Thymus (tissue), 14 donors: ENCODE measurements at places on chromosomes 1 and 21.

- H3K4me3 ChIP-seq = peak overlapping the region; percentile 66
- H3K27ac ChIP-seq = no peak overlapping the region
- H3K36me3 ChIP-seq = no peaks in the 10 kb centered on the region
- H3K4me1 ChIP-seq = peaks cover 9% of the 10 kb centered on the region
Observed at GRCh38 chr1:35707601-35708440, 10.9 kb downstream of the C1orf216 start.

- DNase-seq = no peak
- peaks cover 12% of the 10 kb centered on the region for H3K4me1 ChIP-seq
- no peaks in the 10 kb centered on the region for H3K36me3 ChIP-seq
- H3K27ac ChIP-seq = peak overlapping the region; percentile 92
- no peaks in the 10 kb centered on the region for H3K27me3 ChIP-seq
- peak overlapping the region; percentile 96 for H3K4me3 ChIP-seq
Observed at GRCh38 chr1:174158767-174159251, 511 bp upstream of the RABGAP1L start.

DNA sequence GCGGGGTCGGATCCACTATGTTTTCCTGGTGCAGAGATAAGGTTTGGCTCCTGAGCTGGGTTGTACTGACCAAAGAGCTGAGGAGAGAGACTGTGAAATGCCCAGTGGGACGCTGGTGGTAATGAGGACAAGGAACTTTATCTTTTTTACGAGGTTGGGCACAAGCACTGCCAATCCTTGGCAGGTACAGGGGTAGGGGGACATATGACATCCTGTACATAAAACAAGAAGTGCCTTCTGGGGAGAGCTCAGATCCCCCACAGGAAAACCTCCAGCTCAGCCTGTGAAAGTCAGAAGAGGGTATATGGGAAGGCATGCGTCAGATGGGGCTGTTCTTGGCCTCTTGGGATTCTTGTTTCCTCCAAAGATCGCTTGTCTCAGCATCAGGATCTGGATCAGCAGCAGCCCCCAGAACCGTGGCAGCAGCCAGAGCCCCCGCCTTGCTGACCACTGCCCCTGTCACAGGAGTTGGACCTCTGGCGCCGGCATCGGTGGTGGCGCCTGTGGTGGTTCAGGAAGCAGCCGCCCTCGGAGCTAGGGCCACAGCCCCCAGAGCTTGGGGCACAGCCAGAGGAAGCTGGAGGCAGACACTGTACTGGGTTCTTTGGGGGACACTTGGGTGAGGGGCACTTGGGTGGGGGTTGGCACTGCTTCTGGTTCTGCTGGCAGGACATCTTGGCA is 905 bp downstream of the LCE3E start:
- no peaks in the 10 kb centered on the region for H3K4me1 ChIP-seq
- DNase-seq = no peak
- no peaks in the 10 kb centered on the region for H3K27me3 ChIP-seq
- H3K4me3 ChIP-seq = no peak overlapping the region
- H3K36me3 ChIP-seq = no peaks in the 10 kb centered on the region
- H3K27ac ChIP-seq = no peak overlapping the region

DNA sequence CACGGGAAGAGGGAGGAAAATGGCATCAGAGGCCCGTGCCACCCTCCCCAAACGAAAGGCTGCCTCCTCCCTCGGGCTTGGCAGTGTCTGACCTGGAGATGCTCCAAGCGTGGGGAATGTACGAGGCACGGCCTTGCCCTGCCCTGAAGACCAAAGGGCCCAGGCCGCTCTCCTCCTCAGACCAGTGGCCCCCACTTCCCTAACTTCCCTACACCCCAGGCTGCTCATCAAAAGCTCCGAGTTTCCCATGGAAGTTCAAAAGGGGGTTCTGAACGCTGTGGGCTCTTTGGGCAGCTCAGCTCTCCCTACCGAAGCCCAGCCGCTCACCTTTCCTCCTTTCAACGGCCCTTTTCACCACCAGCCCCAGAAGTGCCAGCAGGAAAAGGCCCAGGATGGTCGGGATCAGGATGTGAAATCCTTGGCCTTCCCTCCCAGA is 11.8 kb downstream of the FCMR start:
- H3K36me3 ChIP-seq = peaks cover 26% of the 10 kb centered on the region
- DNase-seq = no peak

DNA sequence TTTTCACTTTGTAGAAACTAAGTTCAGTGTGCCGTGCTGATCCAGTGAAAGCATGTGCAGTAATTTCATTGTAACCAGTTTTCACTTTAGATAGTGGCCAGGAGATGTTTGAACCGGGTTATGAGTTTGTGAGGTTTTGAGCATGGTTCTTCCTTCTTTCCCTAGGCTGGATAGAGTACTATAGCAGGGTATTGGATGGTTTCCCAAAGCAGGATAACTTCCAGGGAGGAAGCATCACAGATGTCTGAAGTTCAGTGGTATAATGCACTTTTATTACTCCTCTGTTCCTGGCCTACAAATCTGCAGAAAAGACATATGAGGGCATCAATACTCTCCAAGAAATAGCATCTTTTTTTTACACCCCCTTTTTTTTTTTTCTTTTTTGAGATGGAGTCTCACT is 823.1 kb downstream of the USP25 start:
- H3K4me3 ChIP-seq = no peak overlapping the region
- H3K4me1 ChIP-seq = no peaks in the 10 kb centered on the region
- H3K27me3 ChIP-seq = no peaks in the 10 kb centered on the region
- no peak for DNase-seq
- no peak overlapping the region for H3K27ac ChIP-seq

DNA sequence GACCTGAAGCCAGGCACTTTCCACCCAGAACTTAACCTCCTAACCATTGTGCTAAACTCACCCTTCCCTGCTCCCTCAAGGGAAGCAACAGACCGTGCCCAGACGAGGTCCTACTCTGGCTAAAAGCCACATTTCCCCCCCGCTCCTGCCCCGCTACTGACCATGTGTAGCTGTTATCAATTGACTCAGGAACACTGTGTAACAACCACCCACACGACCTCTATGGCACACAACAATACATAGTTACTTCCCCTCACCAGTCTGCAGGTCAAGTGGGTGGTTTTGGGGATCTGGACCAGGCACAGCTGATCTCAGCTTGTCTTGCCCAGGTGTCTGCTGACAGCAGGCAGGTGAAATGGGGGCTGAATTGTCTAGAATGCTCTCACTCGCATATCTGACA is 40.1 kb downstream of the CAMK2N1 start:
- H3K4me3 ChIP-seq = no peak overlapping the region
- H3K4me1 ChIP-seq = no peaks in the 10 kb centered on the region
- DNase-seq = no peak
- peaks cover 3% of the 10 kb centered on the region for H3K27me3 ChIP-seq
- no peaks in the 10 kb centered on the region for H3K36me3 ChIP-seq
- H3K27ac ChIP-seq = no peak overlapping the region

GRCh38 chr1:38576241-38576640 is 283.3 kb downstream of the RRAGC start:
- H3K27me3 ChIP-seq = peaks cover 45% of the 10 kb centered on the region
- H3K4me3 ChIP-seq = no peak overlapping the region
- H3K36me3 ChIP-seq = no peaks in the 10 kb centered on the region
- no peak overlapping the region for H3K27ac ChIP-seq
- peaks cover 4% of the 10 kb centered on the region for H3K4me1 ChIP-seq

DNA sequence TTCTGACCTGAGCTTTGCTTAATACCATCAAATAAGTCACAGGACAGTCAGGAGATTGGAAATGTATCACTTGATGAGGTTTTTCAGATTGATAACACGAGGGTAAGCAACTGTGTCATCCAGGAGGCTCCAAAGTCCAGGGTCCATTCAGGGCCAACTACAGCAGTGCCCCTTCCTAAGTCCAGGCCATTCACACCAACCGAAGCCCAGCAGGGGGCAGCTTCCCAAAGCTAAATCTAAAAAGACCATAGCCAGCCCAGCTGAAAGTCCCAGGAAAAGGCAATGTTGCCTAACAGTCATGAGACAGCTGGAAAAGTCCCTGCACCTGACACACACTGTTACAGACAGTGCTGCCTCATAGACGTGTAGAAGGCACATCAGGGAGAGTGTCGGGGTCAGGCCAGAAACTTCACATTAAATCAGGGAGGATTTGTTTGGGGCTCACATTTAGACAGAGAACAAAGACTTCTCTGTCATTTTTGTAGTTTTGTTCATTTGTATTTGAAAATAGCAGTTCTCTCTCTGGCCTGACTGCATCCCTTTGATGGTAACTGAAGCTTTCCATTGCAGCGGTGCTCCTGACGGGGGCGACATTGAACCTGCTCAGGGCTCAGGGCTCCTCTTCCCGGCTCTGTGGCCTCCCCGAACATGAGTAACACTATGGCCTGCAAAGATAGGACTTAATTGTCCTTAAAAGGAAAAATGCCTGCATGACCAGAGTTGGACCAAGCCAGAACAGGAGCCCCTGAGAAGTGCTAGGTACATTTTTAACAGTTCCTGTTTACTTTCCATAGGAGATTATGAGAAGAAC is 200.4 kb downstream of the NRIP1 start:
- H3K4me1 ChIP-seq = peaks cover 6% of the 10 kb centered on the region
- H3K27ac ChIP-seq = no peak overlapping the region
- no peaks in the 10 kb centered on the region for H3K27me3 ChIP-seq
- DNase-seq = peak; percentile 44
- H3K36me3 ChIP-seq = no peaks in the 10 kb centered on the region

- H3K4me3 ChIP-seq = no peak overlapping the region
- peak; percentile 86 for DNase-seq
- H3K27ac ChIP-seq = peak overlapping the region; percentile 45
- no peaks in the 10 kb centered on the region for H3K36me3 ChIP-seq
- H3K27me3 ChIP-seq = no peaks in the 10 kb centered on the region
Observed at GRCh38 chr1:221712776-221713431, 29.0 kb downstream of the DUSP10 start.

DNA sequence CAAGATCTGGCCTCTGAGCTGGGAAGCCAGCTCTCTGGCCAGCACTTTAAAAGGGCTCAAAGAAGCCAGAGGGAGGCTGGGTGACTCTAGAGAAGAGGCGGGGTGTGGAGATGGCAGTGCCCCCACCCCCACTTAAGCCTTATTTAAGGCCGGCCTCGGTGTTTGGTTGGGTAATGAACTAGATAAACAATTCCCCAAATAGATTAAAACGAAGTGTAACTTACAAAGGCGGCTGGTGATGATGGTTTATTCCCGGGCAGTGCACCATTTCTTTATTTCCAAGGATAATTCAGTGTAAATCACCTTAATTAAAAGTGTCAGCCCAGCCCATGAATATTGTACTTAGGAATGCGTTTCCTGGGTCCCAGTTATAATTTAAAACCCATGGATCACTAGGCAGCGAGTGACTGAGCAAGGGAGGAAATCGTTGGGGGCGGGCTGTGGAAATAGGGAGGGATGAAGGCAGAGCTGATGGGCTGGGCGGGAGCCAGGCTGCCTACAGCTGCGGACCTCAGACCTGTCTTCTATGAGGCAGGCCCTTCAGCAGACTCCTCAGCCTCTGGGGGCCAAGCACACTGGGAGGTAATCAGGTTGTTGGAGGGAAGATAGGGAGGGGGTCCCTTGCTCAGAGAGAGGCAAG is 54.9 kb downstream of the TMEM53 start:
- no peaks in the 10 kb centered on the region for H3K27me3 ChIP-seq
- no peak overlapping the region for H3K4me3 ChIP-seq
- no peaks in the 10 kb centered on the region for H3K4me1 ChIP-seq
- DNase-seq = no peak

DNA sequence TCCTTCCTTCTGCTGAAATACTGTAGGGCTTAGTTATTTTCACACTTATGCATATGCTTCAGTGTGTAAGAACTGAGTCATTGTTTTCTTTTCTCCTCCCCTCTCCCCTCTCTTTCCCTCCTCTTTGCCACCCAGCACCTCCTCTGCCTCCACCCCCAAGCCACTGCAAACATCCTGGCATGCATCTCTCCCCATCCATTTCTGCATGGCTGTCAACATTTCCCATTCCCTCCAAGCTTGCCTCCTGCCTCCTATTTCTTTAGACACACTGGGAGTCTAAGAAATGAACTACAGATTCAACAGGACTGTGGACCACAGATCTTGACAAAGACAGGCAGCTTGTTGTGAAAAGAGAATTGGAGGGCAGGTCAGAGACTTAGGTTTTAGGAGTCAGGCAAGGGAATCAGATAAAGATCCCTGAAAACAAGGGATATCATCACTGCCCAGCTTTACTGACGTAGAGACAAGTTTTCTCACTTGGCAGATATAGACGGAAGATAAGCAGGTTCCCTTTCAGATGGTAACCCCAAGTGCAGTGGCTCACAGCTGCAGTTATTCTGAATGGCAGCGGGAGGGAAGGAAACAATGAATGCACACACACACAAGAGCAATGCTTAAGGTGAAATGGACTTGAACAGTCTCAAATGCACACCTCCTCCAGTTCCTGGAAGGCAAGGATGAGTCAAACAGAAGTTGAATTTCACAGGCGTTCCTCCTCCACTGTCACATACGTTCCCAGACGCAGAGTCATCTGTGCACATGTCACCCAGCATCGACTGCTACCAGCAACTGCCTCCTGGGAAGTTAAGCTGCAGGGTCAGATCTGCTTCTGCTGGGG is 56.1 kb downstream of the HIVEP3 start:
- DNase-seq = peak; percentile 63
- H3K4me3 ChIP-seq = no peak overlapping the region
- peaks cover 16% of the 10 kb centered on the region for H3K4me1 ChIP-seq
- H3K27me3 ChIP-seq = no peaks in the 10 kb centered on the region
- H3K36me3 ChIP-seq = peaks cover 4% of the 10 kb centered on the region
- no peak overlapping the region for H3K27ac ChIP-seq

DNA sequence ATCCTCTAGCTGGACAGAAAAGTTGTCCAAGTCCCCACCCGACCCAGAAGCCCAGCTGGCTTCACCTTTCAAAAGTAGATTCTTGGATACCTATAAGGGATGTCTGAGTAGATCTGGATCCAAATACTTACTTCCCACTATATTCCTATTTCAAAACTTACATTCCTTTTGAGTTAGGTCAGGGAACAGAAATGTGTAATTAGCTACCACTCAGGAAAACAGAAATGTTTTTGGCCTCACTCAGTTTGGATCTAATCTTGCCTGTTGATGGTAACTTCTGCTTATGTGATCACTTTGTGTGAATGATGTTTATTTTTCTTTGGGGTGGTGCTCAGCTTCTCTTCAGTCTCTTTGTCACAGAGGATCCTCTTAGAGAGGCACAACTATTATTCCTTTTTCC is 814.4 kb upstream of the RGS18 start:
- no peak overlapping the region for H3K27ac ChIP-seq
- no peak for DNase-seq
- H3K4me3 ChIP-seq = no peak overlapping the region
- H3K4me1 ChIP-seq = no peaks in the 10 kb centered on the region
- H3K27me3 ChIP-seq = no peaks in the 10 kb centered on the region

DNA sequence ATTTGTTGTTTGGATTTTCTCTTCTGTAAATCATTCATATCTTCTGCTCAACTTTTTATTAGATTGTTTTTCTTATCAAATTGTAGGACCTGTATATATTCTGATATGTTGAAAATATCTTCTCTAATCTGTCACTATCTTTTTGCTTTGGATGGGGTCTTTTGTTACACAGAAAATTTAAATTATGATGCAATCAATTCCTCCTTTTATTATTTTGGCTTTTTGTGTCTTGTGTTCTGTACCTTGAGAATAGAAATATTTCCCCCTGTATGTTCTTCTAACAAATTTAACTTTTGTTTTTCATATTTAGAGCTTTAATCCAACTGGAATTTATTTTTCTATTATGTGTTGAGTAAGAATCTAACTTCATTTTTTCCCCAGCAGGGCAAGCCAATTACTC is 3.2 kb upstream of the AVPR1B start:
- no peak overlapping the region for H3K27ac ChIP-seq
- no peak overlapping the region for H3K4me3 ChIP-seq
- peaks cover 15% of the 10 kb centered on the region for H3K4me1 ChIP-seq
- peaks cover 7% of the 10 kb centered on the region for H3K27me3 ChIP-seq
- no peak for DNase-seq
